ENCODE measurements at places on chromosomes 16 and 17.

DNA sequence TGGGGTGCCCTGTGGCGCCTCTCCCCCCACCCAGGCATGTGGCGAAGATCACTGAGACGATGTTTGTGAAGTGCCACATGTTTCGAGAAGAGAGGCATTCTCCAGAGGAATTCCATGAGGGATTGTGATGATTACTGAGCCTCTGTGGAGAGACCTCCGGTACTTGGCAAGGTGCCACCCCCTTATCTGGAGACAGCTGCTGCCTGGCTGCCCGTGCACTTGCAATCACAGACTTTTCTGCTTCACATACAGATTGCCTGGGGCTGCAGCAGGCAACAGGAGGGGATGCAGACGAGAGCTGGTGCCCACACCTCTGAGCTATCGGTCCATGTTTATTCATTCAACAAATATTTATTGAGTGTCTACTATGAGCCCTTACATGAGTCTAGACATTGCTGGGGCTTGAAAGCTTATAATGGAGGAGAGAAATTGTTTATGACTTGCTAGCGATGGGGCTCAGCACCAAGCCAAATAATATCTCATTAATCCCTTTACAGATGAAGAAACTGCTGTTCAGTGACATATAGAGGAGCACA, 317.2 kb upstream of the ZFHX3 start:
- DNase-seq, result no peak
- no peak overlapping the region for H3K4me3 ChIP-seq
- H3K27ac ChIP-seq, result no peak overlapping the region
- no peaks in the 10 kb centered on the region for H3K36me3 ChIP-seq
- no peaks in the 10 kb centered on the region for H3K27me3 ChIP-seq
- no peaks in the 10 kb centered on the region for H3K4me1 ChIP-seq

GRCh38 chr16:78832100-78832499, 732.6 kb downstream of the WWOX start:
- H3K4me1 ChIP-seq, result no peaks in the 10 kb centered on the region
- H3K4me3 ChIP-seq, result no peak overlapping the region
- H3K27me3 ChIP-seq, result no peaks in the 10 kb centered on the region
- H3K36me3 ChIP-seq, result no peaks in the 10 kb centered on the region
- no peak for DNase-seq

DNA sequence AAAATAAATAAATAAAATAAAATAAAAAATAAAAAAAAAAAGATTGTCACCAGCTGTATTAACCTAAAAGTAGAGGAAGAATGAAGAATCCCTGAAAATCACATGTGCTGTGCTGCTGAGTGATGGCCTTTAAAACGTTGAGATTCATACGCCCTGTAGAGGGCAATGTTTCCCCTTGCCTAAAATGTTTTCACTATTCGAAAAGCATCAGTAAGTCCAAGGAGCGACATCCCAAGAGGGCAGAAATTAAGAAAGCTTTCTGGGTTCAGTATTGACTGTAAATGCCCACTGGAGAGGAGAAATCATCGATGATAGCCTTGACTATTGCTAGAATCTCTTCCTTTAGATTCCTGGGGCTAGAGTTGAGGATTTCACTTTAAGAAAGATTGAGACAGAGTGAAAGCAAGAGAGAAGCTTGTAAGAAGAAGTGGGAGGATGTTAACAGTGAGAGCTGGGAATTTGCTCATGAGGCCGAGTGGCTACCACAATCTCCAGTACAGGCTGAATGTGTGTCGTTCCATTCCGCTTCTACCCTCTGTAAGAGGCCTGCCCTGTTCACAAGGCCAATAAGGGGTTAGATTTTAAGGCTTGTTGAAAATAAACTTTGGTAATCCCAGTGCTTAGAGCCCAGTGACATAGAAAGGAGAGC, 170.8 kb upstream of the FAM20A start:
- H3K27me3 ChIP-seq, result no peaks in the 10 kb centered on the region
- H3K36me3 ChIP-seq, result no peaks in the 10 kb centered on the region
- peaks cover 25% of the 10 kb centered on the region for H3K4me1 ChIP-seq
- H3K4me3 ChIP-seq, result peak overlapping the region; percentile 36
- no peak for DNase-seq
- peak overlapping the region; percentile 60 for H3K27ac ChIP-seq

GRCh38 chr16:90046122-90046970, 27.1 kb upstream of the DBNDD1 start:
- no peaks in the 10 kb centered on the region for H3K36me3 ChIP-seq
- peaks cover 22% of the 10 kb centered on the region for H3K4me1 ChIP-seq
- peak overlapping the region; percentile 40 for H3K4me3 ChIP-seq

DNA sequence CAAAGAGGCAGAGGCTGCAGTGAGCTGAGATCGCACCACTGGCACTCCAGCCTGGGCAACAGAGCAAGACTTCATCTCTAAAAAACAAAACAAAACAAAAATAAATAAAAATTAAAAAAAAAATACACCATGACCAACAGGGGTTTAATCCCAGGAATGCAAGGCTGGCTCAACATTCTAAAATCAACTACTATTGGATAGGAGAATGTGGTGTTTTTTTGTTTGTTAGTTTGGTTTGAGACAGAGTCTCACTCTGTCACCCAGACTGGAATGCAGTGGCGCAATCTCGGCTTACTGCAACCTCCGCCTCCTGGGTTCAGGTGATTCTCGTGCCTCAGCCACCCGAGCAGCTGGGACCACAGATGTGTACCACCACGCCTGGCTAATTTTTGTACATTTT, 19.9 kb downstream of the GFOD2 start:
- no peak overlapping the region for H3K4me3 ChIP-seq
- no peak overlapping the region for H3K27ac ChIP-seq
- no peaks in the 10 kb centered on the region for H3K27me3 ChIP-seq
- no peak for DNase-seq

GRCh38 chr16:53071748-53072301, 17.0 kb downstream of the CHD9 start:
- DNase-seq, result no peak
- H3K36me3 ChIP-seq, result no peaks in the 10 kb centered on the region
- peaks cover 7% of the 10 kb centered on the region for H3K4me1 ChIP-seq
- H3K27ac ChIP-seq, result peak overlapping the region; percentile 41

DNA sequence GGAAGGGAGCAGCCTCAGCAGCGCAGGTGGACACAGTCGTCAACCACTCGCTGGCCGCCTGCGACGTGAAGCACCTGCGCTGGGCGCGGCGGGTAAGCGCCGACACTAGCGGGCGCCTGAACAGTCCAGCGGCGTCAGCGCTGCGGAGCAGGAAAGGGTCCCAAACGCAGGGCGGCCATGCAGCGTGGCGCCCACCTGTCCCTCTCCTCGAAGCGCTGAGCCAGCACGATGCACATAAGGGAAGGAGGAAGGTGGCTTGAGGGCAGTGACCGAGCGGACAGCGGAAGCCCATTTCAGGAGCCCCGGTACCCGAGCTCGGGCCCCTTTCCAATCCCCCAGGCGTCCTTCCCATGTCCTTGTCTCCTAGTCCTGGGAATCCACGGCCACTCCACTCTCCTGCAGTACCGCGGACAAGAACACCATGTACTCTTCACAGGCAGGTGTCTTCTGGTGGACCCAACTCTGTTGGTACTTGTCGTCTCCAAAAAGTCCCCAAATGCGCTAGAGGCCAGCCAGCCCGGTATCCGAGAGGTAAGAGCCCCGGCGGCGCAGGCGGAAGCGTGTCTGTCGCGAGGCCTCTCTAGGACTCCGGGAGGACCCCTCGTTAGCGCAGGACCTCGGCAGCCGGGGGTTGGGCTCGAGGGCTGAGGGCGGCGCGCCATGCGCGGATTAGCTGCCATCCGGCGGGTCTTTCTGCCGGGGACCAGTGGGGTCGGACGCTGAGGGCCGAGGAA, 14.4 kb downstream of the ZNF232 start:
- no peaks in the 10 kb centered on the region for H3K36me3 ChIP-seq
- DNase-seq, result no peak
- H3K4me1 ChIP-seq, result no peaks in the 10 kb centered on the region
- peaks cover 18% of the 10 kb centered on the region for H3K27me3 ChIP-seq

GRCh38 chr17:311119-311782, 41.4 kb downstream of the RPH3AL start:
- no peaks in the 10 kb centered on the region for H3K36me3 ChIP-seq
- H3K27ac ChIP-seq, result no peak overlapping the region
- H3K4me1 ChIP-seq, result no peaks in the 10 kb centered on the region
- DNase-seq, result no peak

- H3K4me3 ChIP-seq, result no peak overlapping the region
- H3K36me3 ChIP-seq, result no peaks in the 10 kb centered on the region
- H3K27ac ChIP-seq, result no peak overlapping the region
Measured at GRCh38 chr16:27798241-27798640, 248.3 kb downstream of the KATNIP start.

DNA sequence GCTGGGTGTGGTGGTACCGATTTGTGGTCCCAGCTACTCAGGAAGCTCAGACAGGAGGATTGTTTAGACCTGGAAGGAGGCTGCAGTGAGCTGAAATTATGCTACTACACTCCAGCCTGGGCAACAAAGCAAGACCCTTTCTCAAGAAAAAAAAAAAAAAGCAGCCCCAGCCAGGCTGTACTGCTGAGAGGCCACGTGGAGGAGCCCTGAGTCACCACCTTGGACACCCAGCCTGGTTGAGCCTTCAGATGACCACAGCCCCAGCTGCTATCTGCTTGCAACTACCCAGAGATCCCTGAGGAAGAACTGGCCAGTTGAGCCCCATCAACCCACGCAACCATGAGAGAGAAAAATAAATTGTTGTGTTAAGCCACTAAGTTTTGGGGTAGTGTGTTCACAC, 23.6 kb upstream of the GPRC5C start:
- no peak for DNase-seq
- H3K4me1 ChIP-seq, result no peaks in the 10 kb centered on the region
- no peaks in the 10 kb centered on the region for H3K27me3 ChIP-seq
- H3K36me3 ChIP-seq, result no peaks in the 10 kb centered on the region
